ENCODE measurements at places on chromosomes 4 and X.

- no peak for DNase-seq
Observed at GRCh38 chr4:77619408-77619807, 13.8 kb downstream of the CXCL13 start.

GRCh38 chr4:186725469-186726425 is 2.1 kb upstream of the FAT1 start:
- no peak for DNase-seq

DNA sequence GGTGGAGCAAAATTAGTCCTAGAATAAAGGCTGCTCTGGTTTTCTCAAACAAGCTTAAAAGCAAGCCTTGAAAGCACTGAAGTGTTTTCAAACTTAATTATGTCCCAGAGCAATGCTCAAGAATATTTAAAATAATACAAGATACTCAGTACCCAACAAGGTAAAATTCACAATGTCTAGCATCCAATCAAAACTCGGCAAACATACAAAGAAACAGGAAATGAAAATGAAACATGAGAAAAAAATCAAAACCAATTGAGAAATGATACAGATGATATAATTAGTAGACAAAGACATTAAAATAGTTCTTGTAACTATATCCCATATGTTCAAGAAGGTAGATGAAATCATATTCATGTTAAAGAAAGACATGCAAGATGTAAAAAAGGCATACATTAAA is 45.0 kb upstream of the MAML3 start:
- no peak for DNase-seq

GRCh38 chr4:71498002-71498401 is 159.2 kb downstream of the SLC4A4 start:
- peak; percentile 37 for DNase-seq

GRCh38 chr4:93327346-93327745 is 501.2 kb upstream of the ATOH1 start:
- no peak for DNase-seq

- no peak for DNase-seq
Observed at GRCh38 chrX:20743046-20743445, 476.3 kb upstream of the RPS6KA3 start.

GRCh38 chrX:47751670-47752069 is 85.0 kb upstream of the ZNF81 start:
- DNase-seq = no peak

DNA sequence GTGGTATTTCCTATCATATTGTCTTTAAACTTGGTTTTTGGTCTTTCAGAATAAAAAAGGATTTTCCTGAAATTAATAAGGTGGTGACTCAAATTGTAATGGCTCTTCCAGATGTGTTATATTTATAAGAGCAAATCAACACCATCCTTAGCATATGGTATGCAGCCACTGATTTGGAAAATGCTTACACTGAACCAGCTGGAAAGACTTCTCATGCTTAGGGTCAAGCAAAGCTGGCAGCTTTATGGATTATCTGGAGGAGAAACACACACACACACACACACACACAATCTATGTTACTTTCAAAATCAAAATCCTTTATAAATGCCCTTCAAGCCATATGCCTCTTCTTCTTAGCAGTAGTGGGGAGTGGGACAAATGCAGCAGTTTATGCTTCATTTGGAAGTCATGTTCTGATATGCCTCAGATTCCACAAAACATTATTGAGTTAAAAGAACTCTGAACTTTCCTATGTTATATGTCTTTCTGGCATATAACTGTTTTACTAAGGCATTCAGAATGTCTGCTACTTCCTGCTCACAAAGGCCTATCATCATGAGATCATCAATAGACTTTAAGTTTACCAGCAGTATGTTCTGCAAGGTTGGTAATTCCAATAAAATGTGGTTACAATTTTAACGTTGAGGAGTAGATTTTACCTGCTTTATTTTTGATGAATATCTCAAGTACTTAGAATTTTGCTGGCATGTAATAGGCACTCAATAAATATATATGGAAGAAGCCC is 72.9 kb upstream of the PRDM5 start:
- no peak for DNase-seq

- no peak for DNase-seq
Observed at GRCh38 chr4:9870165-9870790, 88.8 kb downstream of the DRD5 start.

DNA sequence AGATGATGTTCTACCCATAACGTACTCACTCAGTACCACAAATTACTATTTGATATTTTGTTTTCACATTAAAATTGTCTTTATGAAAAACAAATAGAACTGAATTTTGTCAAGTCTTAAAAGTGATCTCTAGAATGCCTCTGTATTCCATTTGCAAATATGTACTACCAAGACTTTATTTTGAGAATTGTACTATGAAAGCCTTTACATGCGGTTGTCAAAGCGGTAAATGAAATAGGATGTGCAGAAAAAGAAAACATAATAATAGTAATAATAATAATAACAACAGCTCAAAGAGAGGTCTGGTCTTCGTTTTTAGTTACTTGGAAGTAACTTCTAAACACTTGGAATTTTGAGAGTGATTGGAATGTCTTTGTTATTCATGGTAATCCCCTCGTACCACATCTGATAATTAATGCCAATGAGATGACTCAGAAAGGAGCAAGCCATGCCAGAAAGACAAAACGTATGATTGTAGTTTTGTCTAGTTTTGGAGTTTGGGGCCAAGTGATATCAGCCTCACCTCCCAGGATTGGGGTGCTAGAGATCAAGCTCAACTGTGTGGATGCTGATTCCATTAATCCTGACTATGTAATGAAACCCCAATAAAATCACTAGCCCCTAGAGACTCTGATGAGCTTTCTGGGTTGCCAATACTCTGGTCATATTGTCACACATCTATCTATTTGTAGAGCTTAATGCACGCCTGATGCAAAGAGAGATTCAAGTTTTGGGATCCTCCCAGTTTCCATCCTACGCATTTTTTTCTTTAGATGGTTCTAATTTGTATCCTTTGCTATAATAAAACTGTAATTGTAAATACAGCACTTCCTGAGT is 20.2 kb upstream of the CTSO start:
- DNase-seq = no peak

GRCh38 chr4:177228599-177228998 is 81.1 kb upstream of the NEIL3 start:
- no peak for DNase-seq

DNA sequence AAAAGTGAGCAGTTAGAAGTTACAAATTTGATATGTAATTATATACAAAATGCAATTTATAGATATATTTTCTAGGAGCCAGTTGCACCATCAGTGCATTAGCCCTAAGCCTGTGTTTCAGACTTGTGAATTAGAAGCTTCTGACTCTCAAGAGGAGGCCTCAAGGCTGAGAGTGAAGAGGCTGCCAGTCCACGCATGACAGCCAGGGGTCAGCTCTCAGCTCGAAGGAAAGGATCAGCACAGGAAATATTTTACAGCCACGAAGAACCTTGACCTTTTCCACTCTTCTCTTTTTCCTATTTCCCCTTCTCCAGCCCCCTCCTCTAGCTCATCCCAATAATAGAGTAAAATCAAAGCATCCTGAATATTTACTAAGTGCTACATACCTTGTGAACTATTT is 642.4 kb downstream of the TRIML1 start:
- DNase-seq = no peak

DNA sequence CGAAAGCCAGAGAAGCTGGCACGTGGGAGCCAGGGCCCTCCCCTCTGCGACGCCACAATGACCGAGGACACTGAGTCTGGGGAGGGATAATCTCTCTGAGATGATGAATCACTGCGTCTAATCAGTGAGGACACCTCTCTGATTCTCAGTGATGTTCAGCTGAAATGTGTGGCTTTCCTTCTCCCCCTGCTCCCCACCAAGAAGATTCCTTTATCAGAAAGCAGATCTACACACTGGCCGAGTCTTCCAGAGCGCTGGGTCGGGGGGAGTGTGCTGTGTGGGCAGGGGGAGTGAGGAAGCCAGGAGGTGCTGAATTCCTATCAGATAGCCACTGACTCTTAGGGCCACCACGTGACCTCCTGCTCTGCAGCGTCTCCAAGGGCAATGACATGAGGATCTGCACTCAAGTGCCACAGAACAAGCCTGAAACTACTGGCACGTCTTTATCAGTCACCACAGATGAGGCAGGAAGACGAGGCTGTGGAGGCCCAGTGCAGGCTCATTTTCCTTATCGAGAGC is 89.2 kb downstream of the GATB start:
- DNase-seq = no peak

DNA sequence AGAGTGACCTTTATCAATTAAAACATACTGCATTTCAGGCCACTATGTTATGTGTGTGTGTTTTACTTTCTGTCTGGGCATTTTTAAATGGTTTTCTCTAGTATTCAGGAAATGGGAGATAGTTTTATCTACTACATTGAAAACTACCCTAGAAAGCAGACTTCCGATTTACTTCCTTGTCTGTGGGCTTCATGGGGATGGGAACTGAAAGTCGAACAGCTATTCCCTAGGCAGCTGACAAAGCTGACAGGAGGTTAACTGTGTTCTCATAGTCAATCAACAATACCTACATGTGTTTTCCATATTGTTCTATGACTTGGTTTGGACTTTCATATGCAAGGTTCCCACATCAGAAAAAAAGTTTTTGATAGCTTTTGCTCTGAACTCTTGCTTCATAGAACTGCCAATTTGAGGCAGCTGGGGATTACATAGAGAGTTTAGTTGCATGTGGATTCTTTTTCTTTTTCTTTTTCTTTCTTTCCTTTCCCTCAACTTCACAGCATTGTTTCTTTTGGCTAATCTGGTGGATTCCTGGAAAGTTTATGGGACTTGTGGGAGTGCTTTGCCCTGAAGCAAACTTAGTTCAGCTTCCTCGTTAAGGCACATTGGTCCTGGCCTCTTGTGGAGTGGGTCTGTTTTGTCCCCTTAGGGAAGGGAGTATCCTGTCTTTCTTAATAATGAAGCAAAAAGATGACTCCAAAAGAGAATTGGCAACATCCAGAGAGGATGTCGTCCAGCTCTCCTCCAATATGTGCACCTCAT is 327.1 kb upstream of the GIMD1 start:
- DNase-seq = peak; percentile 57

DNA sequence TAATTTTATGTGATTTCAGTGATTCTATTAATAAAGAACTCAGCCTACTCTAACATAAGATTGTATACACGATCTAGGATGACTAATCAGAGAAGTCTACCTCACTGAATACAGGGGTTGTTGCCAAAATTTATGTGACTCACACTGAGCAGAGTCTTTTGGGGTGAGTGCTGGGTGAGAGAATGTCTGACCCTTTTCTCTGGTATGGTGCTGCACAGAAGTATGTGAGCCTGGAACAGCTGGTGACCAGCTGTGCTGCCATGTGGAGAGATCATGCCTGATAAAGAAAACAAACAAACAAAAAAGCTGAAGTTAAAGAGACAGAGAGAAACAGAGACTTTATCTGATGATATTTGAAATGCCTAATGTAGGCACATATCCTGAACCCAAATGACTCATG is 618.1 kb upstream of the GRIA3 start:
- DNase-seq = peak; percentile 97

- DNase-seq = peak; percentile 17
Observed at GRCh38 chrX:12007881-12008280, 130.4 kb upstream of the FRMPD4 start.

- DNase-seq = no peak
Observed at GRCh38 chr4:111234939-111235338, 612.1 kb upstream of the PITX2 start.

- no peak for DNase-seq
Observed at GRCh38 chr4:173319696-173320095, 14.5 kb downstream of the HMGB2 start.

GRCh38 chr4:6005175-6005574 is 13.1 kb downstream of the C4orf50 start:
- DNase-seq = no peak

DNA sequence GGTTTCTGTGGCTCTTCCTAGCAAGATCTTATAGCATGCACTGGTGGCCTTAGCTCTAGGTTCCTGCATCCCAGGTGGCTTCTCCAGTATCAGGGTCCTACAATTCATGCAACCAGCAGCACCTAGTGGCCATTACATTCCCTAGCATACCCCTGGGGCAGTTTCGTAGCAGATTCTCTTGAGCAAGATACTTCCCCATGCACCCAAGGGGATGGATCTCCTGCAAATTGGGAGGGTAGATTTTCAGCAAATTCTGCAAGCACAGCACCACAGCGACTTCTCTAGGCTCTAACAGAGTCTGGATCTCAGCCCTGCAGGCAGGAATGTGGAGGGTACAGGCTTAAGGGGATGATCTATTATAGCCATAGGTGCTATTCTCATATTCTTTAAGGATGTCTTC is 13.1 kb upstream of the SLC9B1 start:
- DNase-seq = no peak

GRCh38 chr4:69239557-69240168 is 25.1 kb upstream of the UGT2B11 start:
- DNase-seq = no peak

GRCh38 chr4:81482326-81482725 is 10.6 kb upstream of the RASGEF1B start:
- no peak for DNase-seq

DNA sequence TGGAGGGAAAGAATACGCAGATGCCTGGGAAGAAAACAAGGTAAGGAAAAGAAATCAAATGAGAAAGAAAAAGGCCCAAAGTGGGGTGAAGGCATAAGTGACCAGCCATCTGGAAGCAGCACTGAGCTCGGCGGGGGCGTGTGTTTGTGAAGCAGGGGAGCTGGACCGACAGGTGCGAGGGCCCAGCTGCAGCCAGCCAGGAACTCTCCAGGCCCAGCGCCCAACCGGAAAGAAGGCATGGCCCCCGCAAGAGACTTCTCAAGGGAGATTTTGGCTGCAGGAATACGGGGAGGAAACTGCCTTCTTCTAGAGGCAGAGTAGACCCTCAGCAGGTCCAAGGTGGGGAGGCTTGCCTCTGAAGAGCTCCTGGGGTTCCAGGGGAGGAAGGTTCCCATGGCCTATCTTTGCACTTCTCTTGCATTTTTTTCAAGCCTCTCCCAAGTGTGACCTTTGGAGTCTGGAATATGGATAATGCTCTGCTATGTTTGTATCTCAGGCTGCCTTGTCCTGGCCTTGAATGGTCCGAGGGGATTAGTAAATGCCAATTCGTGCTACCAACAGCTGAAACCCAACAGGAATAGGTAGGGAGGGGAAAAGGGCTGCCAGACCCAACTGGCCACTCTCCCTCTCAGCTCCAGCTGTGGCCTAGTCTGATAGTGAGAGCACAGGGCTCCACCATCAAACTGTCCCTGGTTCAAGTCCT is 10.8 kb upstream of the CITED1 start:
- no peak for DNase-seq

- no peak for DNase-seq
Observed at GRCh38 chrX:19964017-19964710, 26.7 kb downstream of the BCLAF3 start.

DNA sequence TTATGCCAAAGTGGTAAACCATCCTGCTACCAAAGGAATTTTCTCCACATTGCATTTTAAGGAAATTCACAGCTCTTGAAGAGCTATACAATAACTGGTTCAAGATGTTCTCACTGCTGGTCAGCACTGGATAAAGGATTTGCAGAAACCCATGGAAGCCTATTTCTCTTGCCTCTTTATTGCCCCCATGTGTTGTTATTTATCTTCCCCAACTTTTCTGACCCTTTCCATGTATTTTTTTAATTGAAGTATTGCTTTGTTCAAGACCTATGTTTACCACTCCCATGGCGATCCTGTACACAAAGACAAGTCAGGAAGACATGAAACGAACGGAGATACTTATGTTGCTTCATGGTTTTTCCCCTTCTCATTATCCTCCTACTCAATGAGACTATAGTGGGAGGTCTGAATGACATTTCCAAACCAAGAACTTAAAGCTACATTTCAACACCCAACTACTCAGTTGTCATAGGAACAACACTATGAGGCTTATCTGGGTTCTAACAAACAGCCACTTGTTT is 566.4 kb upstream of the DIPK2B start:
- no peak for DNase-seq

- no peak for DNase-seq
Observed at GRCh38 chr4:11904846-11905739, 476.4 kb upstream of the HS3ST1 start.

- no peak for DNase-seq
Observed at GRCh38 chr4:104128850-104129213, 365.9 kb downstream of the CXXC4 start.
